ENCODE measurements at places on chromosomes 5 and 9. TPM values are rescaled to one million over a fixed set of nuclear protein-coding genes. Genes with fewer than 3 reads are reported as not detected.

DNA sequence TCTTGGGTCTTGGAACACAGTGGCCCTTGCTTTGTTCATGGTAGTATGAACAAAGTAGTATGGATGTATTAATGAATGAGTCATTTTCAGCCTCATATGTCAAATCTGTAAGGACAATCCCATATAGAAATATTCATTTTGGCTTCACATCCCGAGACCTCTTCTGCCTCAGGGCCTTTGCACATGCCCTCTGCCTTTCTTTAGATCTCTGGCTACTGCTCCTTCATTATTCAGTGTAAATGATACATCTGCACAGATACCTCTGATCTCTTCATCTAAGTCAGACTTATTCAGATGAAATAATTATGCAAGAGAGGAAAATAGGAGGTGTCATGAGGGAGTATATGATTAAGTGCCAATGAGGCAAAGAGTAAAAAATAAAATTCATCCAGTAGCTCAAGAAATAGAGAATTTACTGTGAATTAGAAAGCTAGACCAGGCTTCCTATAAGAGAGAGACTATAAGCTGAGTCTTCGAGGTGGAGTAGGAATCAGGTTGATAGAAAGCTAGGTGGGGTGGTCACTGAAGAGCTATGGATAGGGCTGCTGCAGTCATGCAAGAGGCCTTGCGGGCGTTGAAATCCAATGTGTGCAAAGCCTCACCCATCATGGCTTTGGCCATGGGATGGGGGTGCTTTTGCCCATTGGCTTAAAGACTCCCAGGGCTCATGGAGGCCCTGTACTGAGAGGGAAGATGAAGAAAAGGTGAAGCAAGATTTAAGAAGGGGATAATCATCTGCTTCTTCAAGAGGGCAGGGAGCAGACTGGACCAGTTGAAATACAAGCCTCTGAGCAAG is 3.7 kb upstream of the TTLL11 start:
- no peak for DNase-seq

GRCh38 chr5:74552101-74552500 is 88.4 kb downstream of the ENC1 start:
- no peak for DNase-seq

DNA sequence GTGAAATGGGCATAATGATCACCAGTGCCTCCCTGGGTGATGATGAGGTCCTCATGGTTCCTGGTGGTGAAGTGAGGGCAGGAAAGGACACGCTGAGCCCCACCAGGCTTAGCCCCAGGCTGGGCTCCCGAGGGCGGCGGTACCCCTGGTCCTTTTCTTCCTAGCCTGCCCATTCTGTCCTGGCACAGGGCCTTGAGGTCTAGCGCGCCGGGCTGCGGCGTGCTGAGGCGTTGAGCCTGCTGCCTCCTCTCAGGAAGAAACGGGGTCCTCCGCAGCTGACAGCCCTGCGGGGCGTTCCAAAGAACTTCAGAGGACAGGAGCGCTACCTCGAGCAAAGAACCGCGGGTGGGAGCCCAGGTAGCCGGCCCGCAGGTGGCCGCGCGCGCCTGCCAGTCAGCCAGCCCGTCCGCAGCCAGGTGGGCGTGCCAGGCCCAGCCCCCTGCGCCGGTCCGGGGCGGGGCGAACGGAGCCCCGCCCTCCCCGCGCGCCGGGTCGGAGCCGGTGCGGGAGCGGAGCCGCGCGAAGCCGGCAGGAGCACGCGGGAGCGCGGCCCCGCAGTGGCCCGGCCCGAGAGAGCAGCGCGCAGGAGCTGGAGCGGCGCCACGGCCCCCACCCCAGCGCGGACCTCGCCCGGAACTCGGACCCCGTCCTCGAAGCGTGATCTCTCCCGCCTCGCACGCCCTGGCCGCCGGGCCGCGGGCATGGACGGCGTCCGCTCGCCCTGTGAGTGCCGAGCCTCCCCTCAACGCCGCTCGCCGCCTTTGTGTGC is at the start of gene WNK2:
TSS of gene WNK2 (plus strand) at position 477 of the 769 bp plus-strand sequence. CDS start 791 bp downstream, outside the sequence.
- peak; percentile 33 for DNase-seq

- no peak for DNase-seq
Measured at GRCh38 chr5:103295871-103296270, 37.3 kb downstream of the MACIR start.

DNA sequence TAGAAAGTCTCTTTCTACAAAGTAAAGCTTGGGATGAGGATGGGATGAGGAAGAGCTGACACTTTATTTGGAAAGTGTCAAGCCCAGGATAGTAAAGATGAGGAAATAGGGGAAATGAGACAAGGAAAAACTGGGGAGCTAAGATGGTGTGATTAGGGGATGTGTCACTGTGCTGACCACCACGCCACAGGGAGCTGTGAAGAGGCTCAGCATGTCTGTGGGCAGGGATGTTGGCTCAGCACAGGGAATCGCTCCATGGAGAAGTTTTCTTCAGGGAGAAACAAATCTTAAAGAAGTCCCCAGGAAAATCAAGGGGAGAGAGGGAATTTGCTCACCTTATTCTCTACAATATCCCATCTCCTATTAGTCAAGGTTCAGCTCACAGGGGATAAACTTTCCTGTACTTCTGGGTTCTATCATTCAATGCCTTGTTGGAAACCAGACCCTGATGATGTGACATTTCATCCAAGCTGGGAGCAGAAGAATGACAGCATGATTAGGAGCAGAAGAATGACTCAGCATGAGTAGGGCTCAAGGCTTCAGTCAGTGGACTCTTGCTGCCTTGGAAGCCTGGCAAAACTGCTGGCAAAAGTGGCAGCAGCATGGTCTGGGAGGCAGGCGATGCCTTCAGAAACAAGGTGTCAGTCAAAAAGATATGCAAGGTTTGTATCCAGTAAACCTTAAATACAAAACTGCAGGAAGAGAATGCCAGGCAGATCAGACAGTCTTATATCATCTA is 4.9 kb downstream of the HSPB3 start:
- peak; percentile 50 for DNase-seq

- DNase-seq, result peak; percentile 16
Measured at GRCh38 chr5:140038373-140038957, 4.6 kb downstream of the NRG2 start.

DNA sequence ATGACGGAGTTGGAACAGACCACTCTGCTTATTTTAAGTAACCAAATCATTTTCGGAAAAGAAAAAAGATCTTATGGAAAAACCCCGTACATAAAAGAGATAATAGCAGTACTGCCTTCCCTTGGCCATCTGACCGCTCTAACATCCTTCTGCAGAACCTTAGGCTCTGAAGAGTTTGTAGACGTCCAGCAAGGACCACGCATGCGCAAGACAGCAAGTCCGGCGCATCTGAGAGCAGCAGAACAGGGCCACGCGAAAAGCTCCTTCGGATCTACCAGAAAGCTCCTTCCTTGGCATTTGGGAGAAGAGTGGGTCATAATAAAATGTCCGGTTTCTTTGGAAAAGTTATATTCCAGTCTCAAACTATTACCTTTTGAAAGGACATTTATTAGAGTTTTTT is 26.8 kb downstream of the PAX5 start:
- no peak for DNase-seq

- no peak for DNase-seq
Measured at GRCh38 chr9:20441711-20442423, 180.4 kb downstream of the MLLT3 start.

GRCh38 chr5:78727786-78728761 is 79.5 kb upstream of the LHFPL2 start:
- no peak for DNase-seq

GRCh38 chr9:119003201-119003611 is 366.0 kb downstream of the BRINP1 start:
- DNase-seq, result no peak

GRCh38 chr9:2116073-2116472 is 100.9 kb downstream of the SMARCA2 start:
- peak; percentile 1 for DNase-seq

- DNase-seq, result peak; percentile 52
Measured at GRCh38 chr9:5442400-5443011, 4.8 kb upstream of the PLGRKT start.

DNA sequence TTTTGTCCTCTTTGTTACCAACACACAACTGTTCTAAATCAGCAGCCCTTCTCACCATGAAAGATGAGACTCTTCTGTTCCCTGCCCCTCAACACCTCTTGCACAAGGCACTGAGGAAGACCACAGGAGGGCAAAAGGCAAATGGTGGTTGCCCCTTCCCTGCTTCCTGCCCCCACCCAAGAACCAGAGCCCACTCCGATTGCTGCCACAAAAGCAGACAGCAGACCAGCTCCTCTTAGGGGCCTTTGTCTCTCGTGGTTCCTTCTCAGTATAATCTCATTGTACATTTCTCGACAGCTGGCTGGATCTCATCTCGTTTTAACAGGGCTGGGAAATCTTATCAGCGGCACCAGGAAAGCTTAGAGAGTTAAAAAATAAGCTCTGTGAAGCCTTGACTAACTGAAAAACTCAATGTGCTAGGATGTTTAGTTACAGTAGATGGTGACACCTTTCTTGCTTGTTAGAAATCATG is 1.1 kb downstream of the MVB12B start:
- no peak for DNase-seq

DNA sequence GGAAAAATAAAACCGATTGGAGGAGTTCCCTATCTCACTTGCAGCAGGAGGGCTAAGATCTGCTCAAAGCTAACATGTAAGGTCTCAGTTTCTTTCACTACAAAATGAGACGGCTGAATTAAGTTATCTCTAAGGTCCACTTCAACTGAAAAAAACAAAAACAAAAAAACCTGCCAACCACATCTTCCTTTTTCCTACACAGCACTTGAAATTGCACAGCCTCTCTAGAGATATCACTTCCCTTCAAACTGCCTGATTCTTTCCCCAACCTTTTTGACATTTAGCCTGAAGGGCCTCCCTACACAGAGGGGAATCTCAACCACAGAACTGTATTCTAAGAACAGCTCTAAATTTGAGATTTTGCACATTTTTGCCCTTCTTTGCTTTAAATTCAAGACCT is 227.9 kb upstream of the TARS1 start:
- no peak for DNase-seq

GRCh38 chr9:91154686-91155085 is 207.0 kb downstream of the AUH start:
- no peak for DNase-seq

DNA sequence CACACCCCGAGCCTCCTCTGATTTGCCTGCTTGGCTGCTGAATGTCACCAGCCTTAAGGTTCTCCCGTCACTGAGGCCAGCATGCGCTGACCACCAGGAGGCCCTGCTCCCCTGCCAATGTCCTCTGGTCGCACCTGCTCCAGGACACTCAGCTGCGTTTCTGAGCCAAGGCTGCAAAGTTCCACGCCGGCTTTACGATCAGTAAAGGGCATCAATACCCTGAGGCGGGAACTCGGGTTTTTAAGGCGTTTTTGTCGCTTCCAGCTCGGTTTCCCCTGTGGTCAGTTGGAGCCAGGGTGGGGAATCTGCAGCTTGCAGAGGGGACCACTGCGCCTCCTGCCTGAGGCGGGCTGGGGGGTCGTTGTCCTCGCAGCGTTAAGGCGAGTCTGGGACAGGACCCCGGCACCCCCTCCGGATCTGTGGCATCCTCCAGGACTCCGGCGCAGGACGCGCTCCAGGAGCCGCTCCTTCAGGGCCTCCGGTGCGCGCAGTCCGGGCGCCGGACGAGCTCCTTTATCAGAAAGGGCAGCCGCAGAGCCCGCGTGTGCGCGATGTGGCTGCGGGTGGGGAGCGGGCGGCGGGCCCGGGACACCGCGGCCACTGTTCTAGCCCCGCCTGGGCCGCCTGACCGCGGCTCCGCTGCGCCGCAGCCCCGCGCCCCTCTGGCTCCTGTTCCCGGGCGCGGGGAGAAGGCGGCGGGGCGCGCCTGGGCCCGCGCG is 24.1 kb upstream of the FLT4 start:
- no peak for DNase-seq

GRCh38 chr5:155839251-155840037 is 487.5 kb upstream of the SGCD start:
- no peak for DNase-seq

DNA sequence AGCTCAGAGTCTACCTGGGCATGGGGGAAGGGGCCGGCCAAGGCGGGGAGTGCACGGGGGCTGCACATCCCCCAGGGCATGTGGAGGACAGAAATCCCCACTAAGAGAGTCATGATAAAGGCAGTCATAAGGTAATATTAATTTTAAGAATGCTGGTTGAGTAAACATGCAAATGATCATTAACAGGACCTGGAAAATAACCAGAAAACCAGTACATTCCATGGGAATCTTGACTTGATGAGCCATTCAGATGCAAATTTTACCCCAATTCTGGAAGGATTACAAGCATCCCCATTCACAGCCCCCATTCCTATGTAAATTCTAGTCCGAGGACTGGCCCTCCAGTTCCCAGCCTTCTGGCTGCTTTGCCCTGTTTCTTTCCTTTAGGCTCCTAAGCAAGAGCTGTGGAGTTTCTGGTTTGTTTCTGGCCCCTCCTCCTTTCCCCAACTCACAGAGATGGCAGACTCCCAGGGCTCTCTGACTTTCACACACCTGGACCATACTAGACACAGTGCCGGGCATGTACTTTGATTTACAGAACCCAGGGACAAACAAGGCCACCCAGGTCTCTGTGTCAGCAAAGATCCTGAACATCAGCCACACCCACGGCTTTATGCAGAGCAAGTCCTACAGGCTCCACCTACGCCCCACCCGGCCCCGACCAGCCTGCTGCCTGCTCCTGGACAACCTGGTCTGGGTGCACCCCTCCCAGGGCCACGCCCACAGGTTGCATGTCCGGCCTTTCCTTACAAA is 62.7 kb downstream of the SEMA4D start:
- DNase-seq, result no peak

GRCh38 chr9:79346350-79347020 is 225.3 kb upstream of the TLE4 start:
- no peak for DNase-seq

DNA sequence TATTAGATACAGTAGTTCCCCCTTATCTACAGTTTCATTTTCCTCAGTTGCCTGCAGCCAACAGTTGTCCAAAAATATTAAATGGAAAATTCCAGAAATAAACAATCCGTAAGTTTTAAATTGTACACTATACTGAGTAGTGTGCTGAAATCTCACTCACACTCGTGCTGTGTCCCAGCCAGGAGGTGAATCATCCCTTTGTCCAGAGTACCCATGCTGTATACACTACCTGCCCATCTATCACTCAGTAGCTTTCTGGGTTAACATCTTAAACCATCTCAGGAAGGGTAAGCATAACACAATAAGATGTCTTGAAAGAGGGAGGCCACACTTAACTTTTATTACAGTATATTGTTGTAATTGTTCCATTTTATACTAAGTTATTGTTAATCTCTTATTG is 31.7 kb upstream of the DNAH5 start:
- DNase-seq, result no peak

SLC34A3 gene
- total RNA-seq, result not detected

PCDHA7 gene
- not detected for total RNA-seq

ADGRV1 gene
- total RNA-seq, result 1.8 TPM

ARID3C gene
- not detected for total RNA-seq

STK32A gene
- 0.32 TPM for total RNA-seq

MRNIP gene
- total RNA-seq, result 13.6 TPM

LCN9 gene
- total RNA-seq, result not detected

LCN10 gene
- not detected for total RNA-seq

NR5A1 gene
- total RNA-seq, result not detected

LECT2 gene
- total RNA-seq, result not detected

SHOC1 gene
- total RNA-seq, result not detected

RPL12 gene
- 4,221 TPM for total RNA-seq

NME5 gene
- total RNA-seq, result 4.6 TPM

PCDHB4 gene
- total RNA-seq, result not detected

Measured in NCI-H460 (cell line).